Fibroblast of skin of right biceps (primary cell): ENCODE measurements at places on chromosomes 11 and 22.

DNA sequence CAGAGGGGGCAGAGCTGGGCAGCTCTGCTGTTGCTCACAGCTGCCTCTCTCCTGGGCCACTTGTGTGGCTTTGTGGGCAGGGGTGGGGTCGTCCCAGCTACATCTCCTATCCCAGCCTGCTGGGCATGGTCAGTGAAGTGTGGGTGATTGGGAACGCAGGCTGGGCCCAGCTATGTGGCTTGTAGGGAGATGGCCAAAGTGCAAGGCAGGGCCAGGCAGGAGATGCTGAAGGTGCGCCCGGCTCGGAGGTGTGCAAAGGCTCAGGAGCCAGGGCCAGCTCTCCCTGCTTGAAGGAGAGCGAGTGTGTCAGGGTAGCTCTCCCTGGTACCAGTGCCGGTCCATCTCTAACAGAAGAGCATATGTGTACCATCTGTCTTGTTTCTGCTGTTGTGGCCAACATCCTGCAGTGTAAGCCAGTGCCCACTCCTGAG lies 8.4 kb upstream of the RANBP1 start:
- DNase-seq = no peak

DNA sequence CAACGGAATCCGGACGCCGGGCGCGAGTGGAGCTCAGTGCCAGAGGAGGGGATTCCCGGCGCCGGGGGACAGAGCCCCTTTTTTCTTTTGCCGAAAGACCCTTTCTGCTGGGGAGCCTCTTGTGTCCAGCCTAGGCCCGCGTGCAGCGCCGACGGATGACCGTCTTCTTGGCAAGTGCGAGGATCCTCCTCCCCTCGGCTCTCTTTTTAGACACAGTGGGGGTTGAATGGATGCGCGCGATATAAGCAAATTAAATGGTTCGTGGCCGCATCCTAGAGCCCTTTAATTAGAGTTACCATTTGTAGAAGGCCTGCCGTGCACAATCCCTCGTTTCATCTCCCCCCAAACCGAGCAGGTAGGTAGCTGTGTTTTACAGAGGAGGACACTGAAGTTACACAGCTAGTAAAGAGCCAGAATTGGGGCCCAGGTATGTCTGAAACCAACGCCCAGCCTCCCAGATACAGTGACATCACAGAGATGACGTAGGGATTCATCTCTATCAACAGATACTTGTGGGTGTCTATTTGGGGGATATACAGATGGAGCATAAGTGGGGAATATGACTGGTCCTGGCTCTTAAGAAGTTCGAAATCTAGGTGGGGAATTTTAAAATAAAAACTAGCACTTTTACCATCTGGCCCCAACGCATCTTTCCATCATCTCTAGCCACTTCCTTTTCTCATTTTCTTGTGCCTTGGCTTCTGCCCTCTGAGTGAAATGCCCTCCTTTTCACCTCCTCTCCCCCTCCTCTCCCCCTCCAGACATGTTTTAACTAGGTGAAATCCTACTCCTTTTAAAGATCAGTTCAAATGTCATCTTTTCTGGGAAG lies 875 bp downstream of the TCP11L1 start:
- DNase-seq = peak; percentile 32

DNA sequence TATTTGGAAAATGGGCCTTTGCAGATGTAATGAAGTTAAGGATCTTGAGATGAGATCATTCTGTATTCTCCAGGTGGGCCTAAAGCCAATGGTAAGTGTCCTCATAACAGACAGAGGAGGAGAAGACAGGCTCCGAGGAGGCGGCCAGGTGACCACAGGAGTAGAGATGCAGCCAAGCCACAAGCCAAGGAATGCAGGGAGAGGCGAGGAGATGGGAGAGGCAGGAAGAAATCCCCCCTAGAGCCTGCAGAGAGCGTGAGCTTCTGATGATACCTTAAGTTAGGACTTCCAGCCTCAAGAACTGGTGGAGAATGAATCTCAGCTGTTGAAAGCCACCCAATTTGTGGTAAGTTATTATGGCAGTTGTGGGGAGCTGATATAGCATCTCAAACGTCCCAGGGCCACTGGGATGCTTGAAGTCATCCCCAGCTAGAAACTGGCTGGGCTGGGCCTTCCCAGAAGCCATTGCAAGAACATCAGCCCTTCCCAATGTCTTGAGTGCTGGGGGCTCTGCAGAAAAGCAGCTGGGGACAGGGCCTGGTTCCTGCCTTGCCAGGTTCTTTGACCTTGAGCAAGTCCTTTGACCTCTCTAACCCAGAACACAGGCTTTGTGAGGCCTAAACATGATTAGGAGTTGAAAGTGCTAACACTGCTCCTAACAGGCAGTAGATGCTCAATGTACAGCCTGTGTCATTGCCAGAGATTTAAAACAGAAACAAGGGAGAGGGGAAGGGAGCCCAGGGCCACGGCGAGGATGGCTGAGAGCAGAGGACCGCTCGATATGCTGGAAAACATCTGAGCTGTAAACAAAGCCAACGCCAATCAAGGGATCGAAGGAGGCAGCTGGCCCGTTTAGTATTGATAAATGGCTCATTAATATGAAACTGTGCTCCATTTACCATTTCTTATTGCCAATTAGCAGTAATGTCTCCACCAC lies 632.3 kb downstream of the TBC1D22A start:
- DNase-seq = peak; percentile 7

DNA sequence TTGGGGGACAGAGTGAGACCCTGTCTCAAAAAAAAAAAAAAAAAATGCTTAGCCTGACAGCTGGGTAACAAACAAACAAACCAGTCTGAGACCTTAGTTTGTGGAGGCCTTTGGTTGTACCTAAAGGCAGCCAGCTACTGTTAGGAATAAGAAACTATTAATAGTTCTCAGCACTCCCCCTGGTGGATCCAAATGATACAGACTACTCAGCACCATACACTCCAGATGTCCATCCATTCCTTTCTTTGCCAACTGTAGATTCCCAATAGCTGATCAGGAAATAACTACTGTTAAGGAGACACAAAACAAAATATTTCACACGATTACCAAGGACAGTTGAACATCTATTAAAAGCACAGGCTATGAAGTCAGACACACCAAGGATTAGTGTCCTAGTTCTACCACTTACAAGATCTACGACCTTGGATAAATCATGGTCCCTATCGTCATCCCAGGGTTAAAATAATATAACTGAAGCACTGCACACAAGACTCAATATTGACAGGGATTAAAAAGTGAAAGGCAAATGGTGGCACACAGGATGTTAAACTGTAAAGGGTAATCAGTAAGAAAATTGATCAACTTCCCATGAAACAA lies 17.2 kb downstream of the CLDN25 start:
- peak; percentile 46 for DNase-seq

GRCh38 chr22:30803679-30804078 lies 109.0 kb downstream of the OSBP2 start:
- no peak for DNase-seq

DNA sequence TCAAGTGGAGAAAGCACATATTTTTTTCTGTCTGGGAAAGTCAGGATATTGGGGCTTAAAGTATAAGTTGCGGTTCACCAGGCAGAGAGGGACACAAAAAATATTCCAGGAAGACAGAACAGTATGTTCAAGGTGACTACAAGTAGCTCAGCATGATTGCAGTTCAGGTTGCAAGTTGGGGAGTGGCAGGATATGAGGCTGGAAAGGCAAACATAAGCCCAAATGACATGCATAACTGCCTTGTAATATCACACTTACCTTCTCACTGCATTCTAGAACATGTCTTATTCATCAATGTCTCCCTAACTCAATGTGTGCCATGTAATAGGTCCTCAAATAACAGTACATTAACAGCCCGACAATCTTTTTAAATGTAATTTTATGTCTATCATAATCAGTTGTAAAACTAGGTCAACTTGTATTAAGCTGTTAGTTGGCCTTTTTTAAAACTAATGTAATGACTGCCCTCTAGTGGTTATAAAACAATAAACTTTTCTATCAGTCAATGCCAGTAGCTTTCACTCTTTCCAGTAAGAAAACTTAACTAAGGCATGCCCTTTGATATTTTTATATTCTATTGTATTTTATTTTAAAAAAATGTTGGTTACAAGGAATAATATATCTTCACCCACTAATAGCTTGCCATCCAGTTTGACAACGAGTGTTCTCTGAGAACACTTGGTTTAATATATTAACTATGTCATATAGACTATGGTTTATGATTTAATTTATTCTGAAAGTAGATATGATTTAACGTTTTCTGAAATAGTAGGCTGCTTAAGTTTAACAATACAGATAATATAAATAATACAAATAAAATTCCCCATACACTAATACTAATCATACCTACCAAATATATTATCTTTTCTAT lies 39.4 kb upstream of the CFAP300 start:
- DNase-seq = peak; percentile 58

- no peak for DNase-seq
Observed at GRCh38 chr11:43328482-43328881, 16.7 kb downstream of the API5 start.

GRCh38 chr11:120964857-120965256 lies 59.0 kb upstream of the TBCEL start:
- peak; percentile 58 for DNase-seq

DNA sequence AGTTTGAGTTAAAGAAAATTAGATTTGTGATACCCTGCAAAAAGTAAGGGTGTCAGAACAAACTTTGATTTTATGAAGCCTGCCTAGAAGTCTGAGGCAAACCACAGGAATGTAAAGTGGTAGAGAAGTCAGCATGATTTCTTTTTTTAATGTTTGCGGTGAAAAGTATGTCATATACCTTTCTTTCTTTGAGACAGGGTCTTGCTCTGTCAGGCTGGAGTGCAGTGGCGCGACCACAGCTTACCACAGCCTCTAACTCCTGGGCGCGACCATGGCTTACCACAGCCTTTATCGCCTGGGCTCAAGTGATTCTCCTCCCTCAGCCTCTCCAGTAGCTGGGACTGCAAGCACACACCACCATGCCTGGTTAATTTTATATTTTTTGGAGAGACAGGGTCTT lies 4.7 kb downstream of the API5 start:
- DNase-seq = peak; percentile 54

DNA sequence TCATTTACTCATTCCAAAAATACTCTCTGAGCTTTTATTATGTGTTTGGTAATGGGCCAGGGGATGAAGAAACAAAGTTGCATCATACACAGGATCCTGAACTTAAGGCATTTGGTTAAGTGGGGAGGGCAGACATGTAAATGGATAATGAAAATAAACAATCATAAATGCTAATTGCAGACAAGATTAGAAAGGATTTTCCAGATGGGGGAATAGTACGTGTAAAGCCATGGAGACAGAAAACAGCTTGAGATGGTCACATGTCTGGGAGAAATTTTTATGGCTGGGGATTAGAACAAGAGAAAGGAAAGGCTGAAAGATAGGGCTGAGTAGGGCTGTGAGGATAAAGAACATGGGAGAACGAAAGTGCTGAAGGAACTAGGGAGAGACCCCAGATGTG lies 534.3 kb upstream of the LARGE1 start:
- no peak for DNase-seq

DNA sequence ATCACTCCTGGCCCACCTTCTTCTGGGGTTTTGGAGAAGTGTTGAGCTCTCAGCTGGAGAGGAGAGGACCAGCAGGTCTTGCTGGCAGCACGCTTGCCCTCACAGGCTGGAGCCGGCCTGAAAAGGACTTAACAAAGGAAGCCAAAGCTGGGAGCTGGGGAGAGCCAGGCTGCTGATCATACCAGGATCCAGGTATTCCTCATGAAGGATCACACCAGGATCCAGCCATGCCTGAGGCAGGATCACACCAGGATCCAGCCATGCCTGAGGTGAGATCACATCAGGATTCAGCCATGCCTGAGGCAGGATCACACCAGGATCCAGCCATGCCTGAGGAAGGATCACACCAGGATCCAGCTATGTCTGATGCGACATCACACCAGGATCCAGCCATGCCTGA lies 17.0 kb downstream of the MRGPRD start:
- no peak for DNase-seq

DNA sequence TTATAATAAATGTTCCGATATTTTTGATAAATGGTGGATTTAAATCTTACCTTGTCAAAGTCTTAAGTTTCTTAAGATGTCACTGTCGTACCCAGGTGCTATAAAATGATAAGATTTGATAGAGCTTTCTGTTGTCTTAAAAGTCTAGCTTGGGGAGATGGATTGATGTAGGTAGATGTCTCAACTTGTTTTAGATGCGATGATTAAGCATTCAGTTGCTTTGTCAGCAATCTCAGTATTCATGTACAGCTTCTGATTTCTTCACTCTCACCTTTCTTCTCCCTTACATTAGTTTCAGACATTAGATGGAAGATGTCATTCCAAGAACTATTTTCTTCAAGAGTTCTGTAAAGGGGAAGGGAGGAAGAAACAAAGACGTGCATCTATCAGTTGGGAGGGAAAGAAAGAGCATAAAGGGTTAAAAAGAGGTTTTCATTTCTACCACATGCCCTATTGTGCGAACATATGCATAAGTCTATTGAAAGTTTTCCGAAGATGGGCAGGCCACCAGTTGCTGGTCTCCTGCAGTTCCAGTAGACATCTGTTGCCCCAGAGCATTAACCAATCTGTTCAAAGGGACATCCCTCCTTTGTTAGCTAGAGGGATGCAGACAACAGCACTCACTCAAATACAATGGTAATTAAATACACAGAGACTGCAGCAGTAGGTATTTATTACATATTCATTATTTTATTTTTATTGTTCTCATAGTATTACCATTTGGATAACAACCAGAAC lies 38.4 kb downstream of the ZC3H12C start:
- DNase-seq = no peak

GRCh38 chr22:24418786-24419474 lies 8.5 kb upstream of the ADORA2A start:
- DNase-seq = no peak

GRCh38 chr11:18624161-18624560 lies 10.0 kb downstream of the SPTY2D1 start:
- no peak for DNase-seq

- DNase-seq = no peak
Observed at GRCh38 chr11:46616551-46617133, 385 bp downstream of the HARBI1 start.

- no peak for DNase-seq
Observed at GRCh38 chr11:125685228-125685627, 4.6 kb upstream of the ACRV1 start.

DNA sequence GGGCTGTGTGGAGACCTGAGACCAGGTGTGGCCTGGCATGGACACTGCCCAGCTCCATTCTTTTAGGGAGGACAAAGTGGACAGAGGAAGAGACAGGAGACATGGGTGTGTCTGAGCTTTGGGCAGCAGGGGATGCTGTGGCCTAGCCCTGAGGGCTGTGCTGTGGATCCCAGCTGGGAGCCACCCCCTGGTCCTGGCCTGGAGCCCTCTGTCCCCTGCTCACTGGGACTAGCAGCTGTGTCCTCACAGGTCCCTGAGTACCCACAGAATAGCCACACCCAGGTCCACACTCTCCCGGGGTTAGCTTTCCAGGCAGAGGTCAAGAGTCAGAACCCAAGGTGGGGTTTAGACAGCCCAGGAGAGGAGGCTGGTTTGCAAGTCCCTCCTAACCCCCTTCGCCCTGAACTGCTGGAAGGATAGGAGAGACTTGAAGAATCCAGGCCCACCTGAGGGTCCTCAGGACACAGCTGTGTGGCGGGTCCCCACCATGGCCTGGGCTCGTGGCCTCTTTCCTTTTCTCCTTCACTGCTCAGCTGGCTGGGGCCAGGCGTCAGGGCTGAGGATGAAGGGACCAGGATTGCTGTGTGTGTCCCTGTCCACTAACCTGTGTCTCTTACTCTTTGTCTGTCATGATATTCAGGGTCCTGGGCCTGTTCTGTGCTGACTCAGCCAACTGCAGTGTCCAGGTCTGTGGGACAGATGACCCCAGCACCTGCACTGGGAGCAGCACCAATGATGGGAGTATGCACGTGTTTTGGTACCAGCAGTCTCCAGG lies 78.5 kb upstream of the VPREB1 start:
- no peak for DNase-seq

GRCh38 chr22:32613773-32614392 lies 139.3 kb downstream of the FBXO7 start:
- DNase-seq = no peak
